ENCODE measurements at places on chromosomes 13 and 19.
A peak's percentile ranks its signal among the peaks of the same experiment; 100 is the strongest.

DNA sequence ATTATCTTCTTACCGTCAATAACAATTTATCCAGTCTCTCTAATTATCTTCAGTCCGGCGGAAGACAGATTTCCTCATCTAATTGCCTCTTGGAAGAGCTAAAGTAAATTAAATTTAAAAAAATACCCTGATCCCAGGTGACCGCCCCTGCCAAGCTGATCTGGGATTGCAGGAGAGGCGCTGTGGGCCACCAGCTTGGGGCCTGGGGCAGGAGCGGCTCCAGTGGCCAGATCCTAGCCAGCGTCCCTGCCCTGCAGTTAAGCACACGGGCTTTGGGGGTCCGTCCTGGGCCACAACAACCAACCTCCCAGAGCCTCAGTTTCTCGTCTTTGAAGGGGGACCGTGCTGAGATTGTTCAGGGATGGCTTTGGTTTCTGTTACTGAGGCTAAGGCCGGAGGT lies 12.4 kb upstream of the TMEM255B start:
- DNase-seq: no peak

DNA sequence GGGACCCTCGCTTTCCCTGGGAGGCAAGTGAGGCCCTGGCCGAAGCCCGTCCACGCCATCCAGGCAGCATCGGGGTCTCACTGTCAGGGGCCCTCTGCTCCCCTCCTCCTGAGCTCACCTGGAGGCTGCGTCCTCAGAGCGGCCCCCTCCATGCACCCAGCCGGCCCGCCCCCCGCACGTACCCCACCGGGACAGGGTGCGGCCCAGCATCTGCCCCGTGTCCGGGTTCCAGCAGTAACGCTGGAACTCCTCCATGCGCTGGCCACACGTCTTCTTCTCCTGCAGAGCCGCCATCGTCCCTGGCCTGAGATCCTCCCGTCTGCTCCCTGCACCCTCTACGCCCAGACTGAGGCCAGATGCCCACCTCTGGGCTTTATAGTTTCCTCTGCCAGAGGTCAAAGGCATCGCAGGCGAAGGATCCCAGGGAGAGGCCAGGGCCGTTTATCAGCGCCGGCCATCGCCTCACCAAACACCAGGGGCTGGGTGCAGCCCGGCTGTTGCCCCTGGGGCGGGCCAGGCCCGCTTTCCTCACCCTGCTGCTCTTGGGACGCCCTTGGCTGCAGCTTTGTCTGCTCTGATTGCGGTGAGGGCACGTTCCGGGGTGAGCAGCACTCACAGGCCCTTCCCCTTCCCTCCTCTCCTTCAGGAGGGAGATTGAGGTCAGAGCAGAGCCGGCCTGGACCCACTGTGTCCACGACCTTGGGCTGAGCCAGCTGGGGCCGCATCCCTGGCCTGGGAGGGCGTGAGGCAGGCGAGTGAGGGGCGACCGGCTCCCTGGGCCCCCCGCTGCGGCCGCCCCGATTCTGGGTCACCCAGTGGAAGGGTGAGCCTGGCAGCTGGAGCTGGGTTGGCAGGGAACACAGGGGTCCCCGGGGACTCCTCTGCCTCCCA lies at the start of gene ATP4B:
TSS of gene ATP4B (minus strand) at position 348 of the 891 bp plus-strand sequence. CDS start at position 294, 54 bp downstream.
- no peak for DNase-seq

GRCh38 chr13:44135566-44135965 lies 238.1 kb upstream of the SERP2 start:
- DNase-seq: no peak

DNA sequence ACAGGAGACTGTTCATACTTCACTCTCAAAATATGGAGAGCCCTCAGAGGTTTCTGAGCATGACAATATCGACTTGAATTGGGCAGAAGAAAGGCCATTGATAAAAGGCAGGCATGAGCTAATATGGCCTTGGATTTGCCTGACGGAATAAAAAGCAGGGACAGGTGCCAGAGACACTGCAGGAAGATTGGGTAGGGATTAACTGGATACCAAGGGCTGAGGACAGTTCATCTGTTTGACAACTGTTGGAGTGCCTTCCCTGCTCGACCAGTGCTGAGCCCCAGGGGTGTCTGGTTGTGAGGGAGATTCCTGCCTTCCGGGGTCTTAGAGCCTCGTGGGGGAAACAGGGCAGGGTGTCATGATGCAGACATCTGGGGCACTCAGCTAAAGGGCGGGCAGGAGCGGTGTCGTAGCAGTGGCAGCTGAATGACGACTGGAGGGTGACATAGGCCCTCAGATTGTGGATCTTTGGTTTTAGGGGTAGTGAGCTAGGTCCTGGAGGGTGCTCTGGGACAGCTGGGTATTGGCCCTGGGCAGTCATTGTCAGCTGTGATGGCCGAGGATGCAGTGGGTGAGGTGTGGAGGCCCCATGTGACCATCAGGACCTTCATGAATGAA lies 12.3 kb downstream of the GATAD2A start:
- DNase-seq: no peak

DNA sequence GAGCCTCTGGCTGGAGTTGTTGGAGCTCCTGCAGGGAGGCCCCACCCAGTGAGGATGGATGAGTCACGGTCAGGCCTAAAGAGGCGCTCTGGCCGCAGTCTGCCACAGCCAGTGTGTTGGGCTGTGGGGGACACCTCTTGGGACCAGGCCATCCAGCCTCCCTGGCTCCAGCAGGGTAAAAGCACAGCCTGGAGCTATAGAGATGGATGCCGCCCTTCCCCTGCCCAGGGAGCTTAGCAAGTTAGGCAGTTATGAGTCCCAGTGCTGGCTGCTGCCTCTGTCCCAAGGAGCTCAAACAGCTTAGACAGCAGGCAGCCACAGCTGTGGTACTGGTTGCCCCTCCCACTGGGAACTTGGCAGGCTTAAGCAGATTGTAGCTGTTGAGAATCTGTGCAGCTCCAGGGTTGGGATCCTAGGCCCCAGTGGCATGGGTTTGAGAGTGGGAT lies 100.9 kb downstream of the NDFIP2 start:
- DNase-seq: no peak

DNA sequence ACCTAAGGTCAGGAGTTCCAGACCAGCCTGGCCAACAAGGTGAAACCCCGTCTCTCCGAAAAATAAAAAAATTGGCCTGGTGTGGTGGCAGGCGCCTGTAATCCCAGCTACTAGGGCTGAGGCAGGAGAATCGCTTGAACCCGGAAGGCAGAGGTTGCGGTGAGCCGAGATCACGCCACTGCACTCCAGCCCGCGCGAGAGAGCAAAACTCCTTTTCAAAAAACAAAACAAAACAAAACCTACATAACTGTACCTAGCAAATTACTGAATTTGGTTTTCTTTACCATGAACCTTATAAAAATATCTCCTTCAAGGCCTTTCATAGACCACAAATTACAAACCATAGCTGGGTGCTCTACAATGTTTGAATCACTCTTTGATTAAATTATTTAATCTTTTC lies 760 bp downstream of the ZNF91 start:
- peak; percentile 21 for DNase-seq

GRCh38 chr19:12580180-12580694 lies 29.0 kb upstream of the ZNF564 start:
- DNase-seq: no peak

DNA sequence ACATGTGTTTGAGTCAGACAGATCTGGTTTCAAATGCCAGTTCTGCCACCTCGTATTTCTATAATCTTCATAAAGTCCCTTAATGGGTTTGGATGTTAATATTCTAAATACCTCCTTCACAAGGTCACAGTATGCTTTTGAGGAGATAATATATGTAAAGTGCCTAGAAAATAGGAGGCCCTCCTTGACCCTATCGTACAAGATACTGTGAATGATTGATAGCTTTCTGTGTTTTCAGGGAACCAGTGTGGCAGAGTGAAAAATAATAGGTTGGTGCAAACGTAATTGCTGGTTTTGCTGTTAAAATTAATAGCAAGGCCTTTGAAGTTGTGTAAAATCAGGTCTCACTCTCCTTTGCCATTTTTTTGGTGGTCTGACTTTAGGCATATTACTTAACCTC lies 77.5 kb upstream of the SCEL start:
- DNase-seq: no peak

DNA sequence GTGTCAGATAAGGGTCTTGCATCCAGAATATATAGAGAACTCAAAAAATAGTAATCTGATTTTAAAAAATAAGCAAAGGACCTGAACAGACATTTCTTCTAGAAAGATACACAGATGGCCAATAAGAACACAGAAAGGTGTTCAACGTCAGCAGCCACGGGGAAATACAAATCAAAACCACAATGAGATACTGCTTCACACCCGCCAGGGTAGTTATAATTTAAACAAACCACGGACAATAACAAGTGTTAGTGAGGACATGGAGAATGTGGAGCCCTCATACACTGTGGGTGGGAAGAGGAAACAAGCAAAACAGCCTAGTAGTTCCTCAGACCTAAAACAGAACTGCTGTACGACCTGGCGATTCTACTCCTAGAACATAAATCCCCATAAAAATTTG lies 26.7 kb upstream of the NAPA start:
- DNase-seq: no peak

DNA sequence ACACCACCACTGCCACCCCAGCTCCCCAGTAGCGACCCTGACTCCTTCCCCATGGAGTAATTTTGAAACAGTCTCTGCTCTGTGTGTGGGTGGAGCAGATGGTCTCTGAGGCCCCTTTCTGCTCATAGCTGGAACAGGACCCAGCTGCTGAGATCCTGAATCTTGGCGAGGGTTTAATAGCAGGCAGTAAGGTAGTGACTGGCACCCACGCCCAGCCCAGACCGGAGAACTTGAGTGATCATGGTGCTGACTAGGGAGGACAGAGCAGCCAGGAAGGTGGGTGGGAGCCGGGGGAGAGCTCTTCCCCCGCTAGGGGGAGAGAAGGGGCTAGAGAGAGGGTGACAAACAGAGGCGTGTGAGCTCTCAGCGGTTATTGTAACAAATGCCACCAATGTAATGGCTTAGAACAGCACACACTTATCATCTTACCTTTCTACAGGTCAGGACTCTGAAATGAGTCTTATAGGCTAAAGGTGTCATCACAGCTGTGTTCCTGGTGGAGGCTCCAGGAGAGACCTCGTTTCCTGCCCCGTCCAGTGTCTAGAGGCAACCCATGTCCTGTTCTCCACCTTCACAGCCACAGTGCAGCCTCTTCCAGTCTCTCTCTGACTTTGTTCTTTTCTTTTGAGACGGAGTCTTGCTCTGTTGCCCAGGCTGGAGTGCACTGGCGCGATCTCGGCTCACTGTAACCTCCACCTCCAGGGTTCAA lies 7.2 kb upstream of the ACER1 start:
- peak; percentile 42 for DNase-seq

GRCh38 chr13:52026246-52026626 lies 1.7 kb downstream of the UTP14C start:
- peak; percentile 55 for DNase-seq

- no peak for DNase-seq
Observed at GRCh38 chr13:107531816-107532215, 683.5 kb downstream of the LIG4 start.

- DNase-seq: no peak
Observed at GRCh38 chr13:21237081-21237480, 60.6 kb downstream of the MRPL57 start.

- DNase-seq: no peak
Observed at GRCh38 chr13:50446611-50447010, 396.9 kb downstream of the DLEU7 start.

GRCh38 chr19:42422092-42422900 lies 4.9 kb downstream of the LIPE start:
- no peak for DNase-seq

DNA sequence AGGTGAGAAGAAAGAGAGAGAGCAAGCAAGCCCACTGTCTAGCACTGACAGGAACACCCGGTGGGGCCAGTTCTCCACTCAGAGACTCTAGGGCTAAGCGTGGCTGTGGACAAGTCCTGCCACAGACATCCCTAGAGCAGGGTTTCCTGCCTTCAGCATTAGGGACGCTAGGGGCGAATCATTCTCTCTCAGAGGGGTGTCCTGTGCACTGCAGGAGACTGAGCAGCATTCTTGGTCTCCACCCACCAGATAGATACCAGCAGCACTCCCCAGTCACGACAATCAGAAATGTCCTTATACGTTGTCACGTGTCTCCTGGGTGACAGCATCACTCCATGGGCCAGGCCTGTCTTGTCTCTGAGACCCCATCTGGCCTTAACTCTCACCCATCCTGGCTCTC lies 1.5 kb downstream of the OR10H1 start:
- DNase-seq: no peak

DNA sequence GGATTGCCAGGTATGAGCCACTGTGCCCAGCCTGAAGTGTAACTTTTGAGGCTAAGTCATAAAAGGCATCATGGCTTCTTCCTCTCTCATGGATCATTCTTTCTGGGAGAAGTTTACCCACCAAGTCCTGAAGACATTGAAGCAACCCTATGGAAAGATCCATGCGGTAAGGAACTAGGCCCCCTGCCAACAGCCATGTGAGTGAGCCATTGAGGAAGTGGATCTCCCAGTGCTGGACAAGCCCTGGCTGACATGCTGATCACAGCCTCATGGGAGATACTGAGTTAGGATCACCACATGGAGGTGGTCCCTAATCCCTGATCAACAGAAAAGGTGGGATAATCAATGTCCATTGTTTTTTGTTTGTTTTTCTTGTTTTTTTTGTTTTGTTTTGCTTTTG lies 3.3 kb upstream of the NUDT19 start:
- no peak for DNase-seq

- DNase-seq: peak; percentile 32
Observed at GRCh38 chr13:27857282-27857681, 62.5 kb upstream of the PDX1 start.

DNA sequence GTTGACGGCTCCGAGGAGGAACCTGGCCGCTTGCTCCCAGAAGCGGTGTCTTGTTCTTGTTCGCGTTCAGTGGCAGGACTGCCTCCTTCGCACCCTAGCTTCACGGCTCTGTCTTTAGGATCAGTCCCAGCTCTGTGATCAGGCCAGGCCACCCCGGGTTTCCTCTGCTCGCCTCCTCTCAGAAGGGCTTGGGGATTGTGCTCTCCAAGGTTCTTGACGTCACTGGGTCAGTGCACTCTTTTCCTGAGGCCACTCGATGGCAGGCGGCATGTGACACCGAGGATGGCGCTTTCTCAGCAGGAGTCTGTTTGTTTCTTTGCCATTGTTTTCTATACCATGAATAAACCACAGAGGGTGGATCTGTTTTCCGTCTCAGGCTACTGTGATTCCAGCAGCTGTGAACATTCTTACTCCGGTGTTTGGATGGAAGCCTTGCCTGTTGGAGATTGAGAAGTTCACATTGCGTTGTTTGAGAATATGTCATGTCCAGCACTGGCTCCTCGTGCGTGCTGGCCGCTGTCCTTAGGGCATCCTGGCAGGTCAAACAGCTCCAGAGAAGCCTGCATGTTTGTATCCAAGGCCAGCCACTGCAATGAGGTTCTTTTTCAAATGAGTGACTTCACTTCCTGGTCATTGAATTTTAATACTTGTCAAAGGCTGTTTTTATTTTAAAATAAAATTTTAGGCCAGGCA lies 44.5 kb downstream of the SLC7A9 start:
- no peak for DNase-seq

DNA sequence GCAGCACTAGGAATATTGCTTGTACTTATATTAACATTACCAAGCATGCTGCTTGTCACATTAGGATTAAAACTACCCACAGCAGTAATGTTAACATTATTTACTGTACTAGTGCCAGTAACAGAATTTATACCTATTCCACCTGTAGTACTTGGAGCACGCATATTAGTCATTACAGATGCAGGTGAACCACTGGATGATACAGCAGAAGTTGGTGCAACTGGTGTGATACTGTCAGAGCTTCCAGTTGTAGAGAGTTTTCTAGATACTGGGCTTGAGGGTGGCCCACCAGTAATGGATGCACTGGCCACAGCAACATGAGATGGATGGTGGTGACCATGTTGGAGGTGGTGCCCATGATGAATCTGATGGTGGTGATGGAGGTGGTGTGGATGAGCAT lies 1.1 kb downstream of the TSC22D1 start:
- DNase-seq: no peak

GRCh38 chr13:87671031-87671752 lies at the start of gene SLITRK5:
TSS of gene SLITRK5 (plus strand) at chr13:87671371. CDS start at chr13:87675389, 4,018 bp downstream.
- DNase-seq: peak; percentile 85

GRCh38 chr19:51541458-51542357 lies 10.2 kb upstream of the SIGLEC6 start:
- no peak for DNase-seq
